Activated T-cell treated with anti-CD3 and anti-CD28 coated beads for 48 hours (primary cell): ENCODE measurements at places on chromosomes 1 and 21.

- no peak for DNase-seq
Measured at GRCh38 chr1:154493276-154493675, 8.7 kb upstream of the TDRD10 start.

DNA sequence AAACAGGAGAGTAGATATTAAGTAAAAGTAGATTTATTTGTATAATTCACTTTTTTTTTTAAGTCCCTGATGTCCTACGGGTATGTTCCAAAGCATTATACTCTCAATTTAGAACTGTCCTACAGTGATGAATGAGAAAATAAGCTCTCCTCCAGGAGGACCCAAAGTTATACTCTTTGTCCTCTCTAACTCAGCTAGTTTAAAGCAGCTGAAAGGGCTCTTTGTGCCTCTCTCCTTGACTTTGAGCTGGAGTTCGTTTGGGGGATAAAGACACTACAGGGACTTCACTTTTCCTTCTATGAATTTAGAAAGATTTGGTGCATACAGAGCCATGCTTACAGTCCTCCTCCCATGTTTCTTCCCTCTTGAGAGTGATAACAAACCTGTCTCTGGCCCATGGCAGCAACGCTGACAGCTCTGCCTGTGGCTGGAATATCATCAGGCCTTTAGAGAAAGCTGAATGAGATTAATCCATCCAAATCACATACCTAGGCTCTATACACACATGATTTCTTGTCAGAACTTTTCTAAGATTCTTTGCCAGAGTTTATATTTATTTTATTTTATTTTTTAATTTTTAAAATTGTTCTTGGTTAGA lies 134.3 kb downstream of the PIK3R3 start:
- DNase-seq: no peak

DNA sequence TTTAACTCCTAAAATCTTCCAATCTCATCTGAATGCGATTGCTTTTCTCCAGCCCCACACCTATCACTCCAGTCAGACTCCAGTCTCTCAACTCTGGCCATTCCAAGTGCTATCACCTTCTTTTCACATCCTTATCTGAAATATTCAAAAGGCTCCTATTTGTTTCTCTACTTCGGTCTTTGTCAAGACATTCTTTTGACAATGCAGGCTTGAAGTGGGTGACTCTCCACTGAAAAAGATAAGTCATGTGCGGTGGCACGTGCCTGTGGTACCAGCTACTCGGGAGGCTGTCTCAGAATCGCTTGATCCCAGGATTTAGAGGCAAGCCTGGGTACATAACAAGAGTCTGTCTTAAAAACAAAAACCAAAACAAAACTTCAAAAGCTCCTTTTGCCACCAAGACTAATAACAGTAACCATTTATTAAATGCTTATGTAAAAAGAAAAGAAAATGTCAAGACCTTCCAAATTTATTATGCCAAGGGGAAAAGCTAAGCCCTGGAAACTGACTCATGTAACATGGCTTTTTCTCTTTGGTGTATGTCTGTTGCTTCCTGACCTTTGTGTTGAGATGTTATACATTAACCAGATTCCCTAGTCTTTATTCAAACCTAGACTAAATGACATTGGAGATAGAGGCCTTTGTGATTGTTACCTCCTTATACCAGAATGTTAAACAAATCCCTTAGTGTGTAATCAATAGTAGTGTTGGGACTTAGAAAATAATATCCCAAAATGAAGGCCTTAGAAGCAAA lies 3.6 kb downstream of the ALG14 start:
- no peak for DNase-seq

GRCh38 chr1:68074472-68074871 lies 24.0 kb upstream of the DIRAS3 start:
- no peak for DNase-seq

DNA sequence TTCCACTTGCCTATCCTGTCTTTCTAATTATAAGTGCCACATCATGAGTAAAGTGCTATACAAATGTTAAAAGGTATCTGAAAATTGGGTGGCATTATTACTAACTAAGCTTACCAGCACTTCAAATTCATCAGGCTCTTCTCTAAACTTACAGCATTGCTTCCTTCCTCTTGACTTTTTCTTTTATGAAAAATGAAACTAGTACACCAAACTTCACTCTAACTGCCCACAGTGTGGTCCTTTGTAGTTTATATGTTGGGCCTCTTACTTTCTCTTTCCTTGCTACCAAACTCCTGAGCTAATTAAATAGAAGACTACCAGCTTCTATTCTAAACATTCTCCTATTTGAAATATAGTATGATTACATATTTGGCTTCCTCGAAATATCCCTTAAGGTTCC lies 81.8 kb downstream of the NOTCH2 start:
- DNase-seq: no peak

DNA sequence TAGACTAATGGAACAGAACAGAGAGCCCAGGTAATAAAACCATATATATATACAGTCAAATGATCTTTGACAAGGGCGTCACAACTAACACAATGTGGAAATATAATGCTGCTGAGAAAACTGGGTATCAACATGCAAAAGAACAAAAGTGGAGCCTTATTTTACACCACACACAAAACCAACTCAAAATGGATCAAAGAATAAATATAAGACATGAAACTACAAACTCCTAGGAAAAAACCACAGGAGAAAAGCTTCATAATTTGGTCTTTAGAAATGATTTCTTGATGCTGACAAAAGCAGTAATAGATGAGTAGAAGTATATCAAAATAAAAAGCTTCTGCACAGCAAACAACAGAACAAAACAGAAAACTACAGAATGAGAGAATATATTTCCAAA lies 192.2 kb downstream of the AKT3 start:
- DNase-seq: no peak

- DNase-seq: no peak
Measured at GRCh38 chr1:66893712-66894111, 30.9 kb downstream of the DNAI4 start.

GRCh38 chr1:24386241-24386640 lies 27.3 kb downstream of the STPG1 start:
- no peak for DNase-seq

- no peak for DNase-seq
Measured at GRCh38 chr1:6874298-6874697, 89.0 kb downstream of the CAMTA1 start.

DNA sequence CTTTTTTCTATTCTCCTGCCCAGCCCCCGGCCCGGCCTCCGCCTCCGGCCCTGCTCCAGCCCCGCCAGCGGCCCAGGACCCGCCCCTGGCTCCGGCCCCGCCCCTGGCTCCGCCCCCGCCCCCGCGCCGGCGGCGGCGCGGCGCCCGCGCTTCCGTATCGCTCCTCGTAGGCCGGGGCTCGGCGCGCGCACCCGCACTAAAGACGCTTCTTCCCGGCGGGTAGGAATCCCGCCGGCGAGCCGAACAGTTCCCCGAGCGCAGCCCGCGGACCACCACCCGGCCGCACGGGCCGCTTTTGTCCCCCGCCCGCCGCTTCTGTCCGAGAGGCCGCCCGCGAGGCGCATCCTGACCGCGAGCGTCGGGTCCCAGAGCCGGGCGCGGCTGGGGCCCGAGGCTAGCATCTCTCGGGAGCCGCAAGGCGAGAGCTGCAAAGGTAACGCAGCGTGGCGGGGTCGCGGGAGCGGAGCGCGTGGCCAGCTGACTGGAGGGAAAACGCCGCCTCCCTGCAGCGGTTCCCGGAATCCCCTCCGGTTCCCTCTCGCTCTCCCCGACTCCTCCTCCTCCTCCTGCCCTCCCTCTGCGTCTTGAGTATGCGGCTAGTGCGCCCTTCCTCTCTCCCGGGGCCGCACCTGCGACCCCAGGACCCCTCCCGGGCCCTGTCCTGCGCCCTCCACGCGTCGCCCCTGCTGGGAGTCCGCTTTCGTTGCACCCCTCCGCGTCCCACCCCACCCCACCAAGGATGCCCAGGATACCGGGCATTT lies at the start of gene IFNAR2:
Gene IFNAR2, plus strand, starts transcription at position 155 of the 761 bp plus-strand sequence. CDS start 11,985 bp downstream, outside the sequence.
- peak; percentile 82 for DNase-seq

DNA sequence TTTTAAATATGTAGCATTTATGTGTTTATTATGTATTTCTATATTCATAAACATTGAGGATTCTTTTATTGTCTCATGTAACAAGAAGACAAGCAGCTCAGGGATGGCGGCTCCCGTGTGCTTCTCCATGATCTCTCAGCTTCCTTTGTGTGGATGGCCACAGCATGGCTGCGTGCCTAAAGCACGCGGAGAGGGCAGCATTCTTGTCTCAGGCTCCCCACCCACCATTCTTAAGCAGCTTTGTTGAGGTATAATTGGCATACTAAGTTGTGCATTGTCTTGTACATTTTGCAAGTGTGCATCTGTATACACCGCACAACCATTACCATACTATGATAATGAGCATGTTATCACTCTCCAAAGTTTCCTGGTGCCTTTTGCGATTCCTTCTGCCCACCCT lies 81.6 kb downstream of the CAMTA1 start:
- DNase-seq: no peak

DNA sequence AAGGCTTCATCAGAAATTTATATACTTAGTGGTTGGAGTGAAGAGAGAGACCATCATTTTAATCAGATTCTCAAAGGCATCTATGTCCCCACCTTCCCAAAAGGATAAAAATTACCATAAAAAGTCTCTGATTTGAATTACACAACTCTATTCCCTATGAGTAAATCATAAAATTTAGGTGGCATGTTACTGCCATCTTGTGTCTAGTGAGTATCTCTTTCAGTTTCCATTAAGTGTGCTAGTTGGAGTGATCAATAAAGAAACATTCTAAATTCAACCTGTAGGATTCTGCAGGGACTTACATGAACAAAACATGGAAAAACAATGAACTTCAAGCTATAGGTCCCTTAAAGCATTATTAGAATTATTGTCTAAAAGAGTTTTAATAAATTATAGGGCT lies 655.4 kb downstream of the LTN1 start:
- no peak for DNase-seq

- peak; percentile 21 for DNase-seq
Measured at GRCh38 chr1:24745711-24746413, 615 bp downstream of the CLIC4 start.

GRCh38 chr1:226870401-226871279 lies at the start of gene PSEN2:
Gene PSEN2 (plus strand): TSS chr1:226870616. CDS start chr1:226881908, 11,292 bp downstream.
- DNase-seq: peak; percentile 56

GRCh38 chr1:85366391-85367170 lies 90.1 kb upstream of the BCL10 start:
- DNase-seq: no peak

DNA sequence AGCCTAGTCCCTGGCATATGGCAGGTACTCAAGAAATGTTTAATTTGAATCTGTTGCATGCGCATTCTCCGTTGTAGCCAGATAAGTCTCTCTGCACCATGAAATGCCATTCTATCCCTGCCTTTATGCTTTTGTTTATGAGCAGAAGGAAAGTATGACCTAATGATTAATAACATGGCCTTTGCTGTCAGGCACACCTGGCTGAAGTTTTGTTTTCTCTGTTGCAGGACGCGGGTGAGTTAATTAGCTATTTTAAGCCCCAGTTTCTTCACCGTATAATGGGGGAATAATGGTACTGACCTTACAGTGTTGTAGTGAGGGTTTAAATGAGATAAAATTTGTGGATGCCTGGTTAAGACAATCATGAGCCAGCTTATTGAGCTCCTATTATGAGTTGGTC lies 87.7 kb downstream of the ST6GALNAC3 start:
- DNase-seq: no peak

- no peak for DNase-seq
Measured at GRCh38 chr1:212035835-212036605, 472 bp downstream of the DTL start.

GRCh38 chr1:201912832-201913231 lies 24.1 kb downstream of the SHISA4 start:
- no peak for DNase-seq

- DNase-seq: no peak
Measured at GRCh38 chr1:107323784-107324183, 182.9 kb downstream of the NTNG1 start.

- DNase-seq: no peak
Measured at GRCh38 chr1:247060771-247061170, 17.8 kb downstream of the ZNF670 start.

DNA sequence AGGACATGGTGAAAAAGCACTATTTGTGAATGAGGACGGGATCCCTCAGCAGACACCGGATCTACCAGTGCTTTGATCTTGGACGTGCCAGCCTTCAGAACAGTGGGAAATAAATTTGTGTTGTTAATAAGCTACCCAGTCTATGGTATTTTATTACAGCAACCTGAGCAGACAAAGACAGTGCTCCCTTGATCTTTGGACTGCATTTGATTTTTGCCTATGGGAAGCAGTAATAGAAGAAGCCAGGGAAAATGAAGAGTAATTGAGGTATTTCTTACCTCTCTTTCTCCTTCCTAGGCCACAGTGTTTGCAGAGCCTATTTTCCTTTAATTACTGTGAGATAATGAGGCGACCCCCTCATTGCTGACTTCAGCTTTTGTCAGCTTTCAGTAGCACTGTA lies 87.9 kb downstream of the PDE4B start:
- DNase-seq: no peak

DNA sequence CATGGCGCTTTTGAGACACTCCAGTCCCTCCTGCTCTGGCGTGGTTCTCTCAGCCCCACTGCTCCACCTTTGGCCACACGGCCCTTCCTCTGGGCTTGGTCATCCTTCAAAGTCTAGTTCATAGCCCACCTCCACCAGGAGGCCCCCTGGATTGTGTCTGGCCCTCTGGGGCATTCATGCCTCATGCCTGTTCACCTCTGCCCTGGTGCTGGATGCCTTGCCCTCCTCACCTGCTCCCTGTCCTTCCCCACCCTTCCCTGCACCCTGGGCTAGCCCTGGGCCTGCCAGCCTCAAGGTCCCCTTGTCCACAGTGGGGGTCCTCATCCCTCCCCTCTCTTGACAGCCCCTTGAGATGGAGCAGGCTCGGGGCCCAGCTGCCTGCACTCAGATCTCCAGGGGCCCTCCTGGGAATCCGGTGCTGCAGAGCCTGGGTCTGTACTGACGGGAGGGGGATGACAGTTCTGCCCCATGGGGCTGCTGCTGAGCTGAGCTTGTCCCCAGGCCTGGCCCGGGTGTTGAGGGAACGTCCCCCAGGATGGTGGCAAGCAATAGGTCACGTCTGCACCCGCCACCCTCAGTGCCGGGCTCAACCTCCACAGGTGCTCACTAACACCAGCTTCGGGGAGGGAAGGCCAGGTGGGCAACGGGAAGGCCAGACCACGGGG lies 18.4 kb downstream of the PRXL2B start:
- DNase-seq: no peak

- DNase-seq: no peak
Measured at GRCh38 chr21:14482165-14482564, 64.0 kb downstream of the SAMSN1 start.

DNA sequence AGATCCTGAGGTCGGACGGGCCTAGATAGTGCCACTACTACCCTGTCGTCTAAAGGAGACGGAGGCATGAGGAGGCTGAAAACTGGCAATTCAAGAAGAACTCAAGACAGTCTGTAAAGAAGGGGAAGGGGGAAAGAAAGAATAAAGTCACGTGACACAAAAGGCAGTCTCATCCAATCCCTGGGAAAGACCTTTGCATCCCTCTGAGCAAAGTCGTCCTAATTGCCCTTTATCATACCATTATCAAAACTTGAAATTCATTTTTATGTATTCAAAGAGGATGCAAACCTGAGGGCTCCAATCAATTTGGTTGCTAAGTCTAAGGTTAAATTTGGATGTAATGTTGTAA lies 2.2 kb downstream of the DUSP10 start:
- no peak for DNase-seq

- no peak for DNase-seq
Measured at GRCh38 chr21:41477641-41478318, 30.2 kb downstream of the TMPRSS2 start.
